ENCODE measurements at places on chromosomes 5 and 9.

DNA sequence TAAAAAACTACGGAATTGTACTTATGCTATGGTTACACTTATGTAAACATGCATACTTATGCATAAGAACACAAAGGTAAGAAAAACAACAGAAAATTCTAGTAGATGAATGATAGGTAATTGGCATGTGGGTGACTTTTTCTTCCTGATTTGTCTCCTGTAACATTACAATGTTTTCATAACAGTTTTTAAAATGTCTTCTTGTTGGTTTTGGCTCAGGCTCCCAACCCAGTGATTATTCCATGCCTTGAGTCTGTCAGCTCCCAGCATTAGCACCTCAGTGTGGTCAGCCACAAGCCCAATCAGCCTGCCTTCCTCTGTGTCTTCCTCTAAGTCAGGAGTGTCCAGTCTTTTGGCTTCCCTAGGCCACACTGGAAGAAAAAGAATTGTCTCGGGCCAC lies 7.9 kb upstream of the FOXE1 start:
- DNase-seq: no peak

DNA sequence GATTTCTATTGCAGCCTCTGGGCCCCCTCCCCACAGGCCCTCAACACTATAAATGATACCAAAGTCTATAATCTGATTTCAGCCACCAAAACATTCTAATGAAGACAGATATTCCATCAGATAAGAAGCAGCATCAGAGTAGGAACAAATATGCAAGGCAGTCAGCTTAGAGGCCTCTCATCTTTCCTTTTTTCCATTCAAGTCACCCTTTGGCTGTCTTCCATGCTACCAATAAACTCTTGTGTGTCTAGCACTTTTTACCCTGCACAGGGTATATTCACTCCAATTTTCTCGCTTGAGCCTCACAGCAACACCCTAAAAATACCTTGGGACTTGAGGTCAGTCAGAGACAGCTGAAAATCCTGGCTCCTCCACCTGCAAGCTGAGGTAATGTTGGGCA lies 193.7 kb downstream of the BRINP1 start:
- DNase-seq: no peak

GRCh38 chr9:70177121-70177520 lies 81.7 kb upstream of the SMC5 start:
- no peak for DNase-seq

GRCh38 chr9:84997472-84997871 lies 327.9 kb downstream of the NTRK2 start:
- peak; percentile 25 for DNase-seq

DNA sequence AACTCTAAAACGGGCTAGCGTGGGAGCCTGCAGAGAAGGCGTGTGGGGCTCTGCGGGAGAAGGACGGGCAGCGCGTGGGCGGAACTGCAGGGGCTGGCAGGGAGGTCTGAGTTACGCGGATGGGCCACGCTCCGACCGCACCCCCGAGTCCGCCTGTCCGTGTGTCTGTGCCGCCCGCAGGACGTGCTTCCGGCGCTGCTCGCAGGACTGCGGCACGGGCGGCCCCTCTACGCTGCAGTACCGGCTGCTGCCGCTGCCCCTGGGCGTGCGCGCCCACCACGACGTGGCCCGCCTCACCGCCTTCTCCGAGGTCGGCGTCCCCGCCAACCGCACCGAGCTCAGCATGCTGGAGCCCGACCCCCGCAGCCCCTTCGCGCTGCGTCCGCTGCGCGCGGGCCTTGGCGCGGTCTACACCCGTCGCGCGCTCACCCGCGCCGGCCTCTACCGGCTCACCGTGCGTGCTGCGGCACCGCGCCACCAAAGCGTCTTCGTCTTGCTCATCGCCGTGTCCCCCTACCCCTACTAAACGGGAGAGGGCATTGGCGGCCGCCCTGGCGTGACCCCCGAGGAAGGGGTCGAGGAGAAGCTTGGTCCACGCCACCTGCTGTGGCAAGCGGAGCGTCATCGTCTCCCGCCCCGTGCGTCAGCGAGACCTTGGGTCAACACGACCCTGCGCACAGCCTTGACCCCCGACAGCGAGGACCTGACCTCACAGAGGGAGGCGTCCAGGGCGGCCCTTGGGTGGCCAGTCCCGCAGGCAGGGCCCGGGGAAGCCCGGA lies 11.4 kb upstream of the ASS1 start:
- peak; percentile 70 for DNase-seq

- no peak for DNase-seq
Observed at GRCh38 chr5:130166839-130167490, 262.7 kb downstream of the CHSY3 start.

GRCh38 chr5:134649163-134649835 lies 714 bp downstream of the SEC24A start:
- no peak for DNase-seq

DNA sequence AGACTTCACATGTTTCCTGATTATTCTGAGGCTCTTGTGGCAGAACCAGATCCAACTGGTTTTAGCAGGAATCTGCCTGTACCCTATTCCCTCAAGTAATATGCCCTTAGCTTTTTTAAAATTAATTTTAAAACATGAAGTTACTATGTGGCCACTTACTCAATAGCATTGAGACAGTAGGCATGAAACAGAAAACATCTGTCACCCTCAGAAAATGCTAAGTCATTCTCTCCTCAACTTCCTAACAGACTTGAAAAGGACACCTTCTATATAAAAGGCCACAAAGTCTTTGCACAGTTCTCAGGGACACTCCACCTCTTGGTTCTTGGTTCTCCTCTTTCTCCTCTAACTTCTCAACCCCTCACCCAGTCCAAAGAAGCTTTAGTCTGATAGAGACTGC lies 277.8 kb downstream of the RAB3C start:
- DNase-seq: no peak

GRCh38 chr5:101435768-101436167 lies 532.7 kb upstream of the ST8SIA4 start:
- DNase-seq: no peak

GRCh38 chr5:69042915-69043654 lies 50.7 kb upstream of the SLC30A5 start:
- DNase-seq: peak; percentile 88

DNA sequence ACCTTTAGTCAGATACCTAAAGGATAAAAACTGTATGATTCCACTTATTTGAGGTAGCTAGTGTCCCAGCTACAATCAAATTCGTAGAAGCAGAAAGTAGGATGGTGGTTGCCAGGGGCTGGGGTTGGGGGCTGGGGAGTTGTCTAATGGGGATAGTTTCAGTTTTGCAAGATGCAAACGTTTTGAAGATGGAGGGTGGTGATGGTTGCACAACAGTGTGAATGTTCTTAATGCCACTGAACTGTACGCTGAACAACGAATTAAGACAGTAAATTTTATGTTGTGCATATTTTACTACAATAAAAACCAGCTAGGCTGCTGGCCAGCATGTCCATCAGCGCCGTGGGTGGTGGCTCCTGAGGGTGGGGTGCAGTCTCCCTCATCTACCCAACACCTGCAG lies 137.8 kb downstream of the GADD45G start:
- DNase-seq: no peak

GRCh38 chr5:173872957-173873305 lies 15.2 kb upstream of the CPEB4 start:
- DNase-seq: no peak

- no peak for DNase-seq
Observed at GRCh38 chr9:113289091-113289490, 13.6 kb downstream of the PRPF4 start.

- DNase-seq: no peak
Observed at GRCh38 chr5:54766748-54767147, 218.6 kb downstream of the ESM1 start.

Data from lung (tissue), 17 donors.